Activated naive CD4-positive, alpha-beta T cell treated with anti-CD3 and anti-CD28 coated beads, Interleukin-2, amount 50 U/mL, for 16 hours (primary cell): ENCODE measurements at places on chromosomes 2 and 18.

- DNase-seq, result no peak
These were observed 296.1 kb downstream of the EPHA4 start for GRCh38 chr2:221276033-221276432.

GRCh38 chr2:5230444-5230843, 461.7 kb upstream of the SOX11 start:
- no peak for DNase-seq

DNA sequence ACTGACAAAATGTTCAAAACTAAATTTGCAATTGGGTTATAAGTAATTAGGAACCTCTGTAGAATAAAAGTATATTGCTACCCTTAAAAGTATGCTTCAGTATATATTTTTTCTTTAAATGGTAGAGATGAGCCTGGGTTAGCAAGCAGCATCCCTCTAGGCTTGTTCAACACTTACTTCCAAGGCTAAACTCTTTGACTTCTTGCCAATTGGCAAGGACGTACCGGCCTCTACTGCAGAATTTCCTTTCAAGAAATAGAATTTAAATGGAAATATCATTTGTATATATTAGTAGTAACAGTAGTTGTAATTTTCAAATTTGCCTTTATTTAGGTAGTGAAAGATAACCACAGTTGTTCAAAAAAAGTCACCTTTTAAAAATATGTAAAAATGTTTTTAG, 105.1 kb upstream of the SLC38A11 start:
- DNase-seq, result no peak

DNA sequence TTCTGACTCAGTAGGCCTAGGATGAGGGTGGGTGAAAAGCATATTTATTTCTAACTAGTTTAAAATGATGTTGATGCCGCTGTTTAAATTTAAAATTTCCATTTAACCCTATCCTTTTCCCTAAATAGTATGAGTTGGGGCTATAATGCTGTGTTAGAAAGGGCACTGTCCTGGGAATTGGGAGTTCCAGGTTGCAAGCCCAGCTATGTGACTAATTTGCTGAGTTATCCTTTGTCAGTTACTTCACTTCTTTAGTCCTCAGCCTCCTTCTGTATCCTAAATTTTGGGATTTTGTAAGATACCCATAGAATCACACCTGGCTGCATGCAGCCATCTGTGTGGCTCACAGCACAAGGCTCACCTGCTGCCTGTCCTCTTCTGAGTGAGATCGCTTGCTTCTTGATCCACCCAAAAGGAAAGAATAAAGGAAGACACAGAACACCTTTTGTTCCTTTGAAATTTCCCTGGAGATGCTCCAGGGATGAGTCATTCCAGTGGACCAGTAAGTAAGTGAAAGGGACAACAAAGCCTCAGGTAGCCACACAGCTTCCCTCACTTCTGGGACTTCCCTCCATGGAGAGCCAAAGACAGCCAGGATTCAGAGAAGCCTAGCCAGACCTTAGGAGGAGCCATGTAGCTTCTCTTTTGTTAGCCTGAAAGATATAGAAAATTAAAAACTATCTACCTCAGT, 97.2 kb downstream of the DTNA start:
- DNase-seq, result no peak

DNA sequence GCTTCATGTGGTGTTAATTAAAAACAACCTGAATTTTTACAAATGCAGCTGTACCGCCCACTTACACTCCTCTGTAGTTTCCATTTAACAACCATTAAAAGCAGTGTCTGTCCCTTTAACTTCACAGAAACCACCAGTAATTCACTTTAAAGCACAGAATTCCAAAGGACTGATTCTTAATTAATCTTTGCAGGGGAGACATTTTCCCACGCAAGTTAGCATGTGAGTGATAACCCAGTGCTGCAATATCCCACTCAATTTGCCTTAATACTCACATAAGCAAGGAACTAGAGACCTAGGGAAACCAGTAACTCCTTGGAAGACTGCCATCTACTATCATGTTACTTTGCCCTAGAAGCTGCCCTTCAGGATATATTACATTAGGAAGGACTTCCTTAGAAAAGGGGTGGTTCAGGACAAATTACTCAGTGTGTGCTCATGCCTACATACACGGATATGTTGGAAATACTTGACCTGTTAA, 102.3 kb downstream of the OSR1 start:
- DNase-seq, result no peak

GRCh38 chr2:134479696-134480330, 225.9 kb downstream of the MGAT5 start:
- DNase-seq, result no peak

DNA sequence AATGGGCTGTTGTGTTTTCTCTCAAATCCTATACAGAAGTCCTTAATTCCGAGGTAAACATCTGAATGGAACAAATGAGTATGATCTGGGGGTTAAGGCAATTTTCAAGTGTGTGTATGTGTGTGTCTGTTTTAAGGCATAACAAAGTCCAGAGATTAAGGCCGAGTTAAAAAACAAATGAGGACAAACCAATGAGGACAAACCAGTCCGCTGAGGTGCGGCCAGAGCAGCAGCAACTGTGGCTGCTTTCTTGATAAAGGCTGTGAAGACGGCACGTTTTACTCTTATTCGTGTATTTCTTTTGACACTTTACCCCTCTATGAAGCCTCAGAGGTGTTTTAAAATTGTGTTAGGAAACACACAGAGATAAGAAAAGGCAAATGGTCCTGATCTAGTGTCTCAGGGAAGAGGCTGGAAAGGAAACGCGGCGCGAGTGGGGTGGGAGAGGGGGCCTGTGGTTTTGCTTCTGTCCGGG, 495 bp upstream of the GULP1 start:
- DNase-seq, result no peak

DNA sequence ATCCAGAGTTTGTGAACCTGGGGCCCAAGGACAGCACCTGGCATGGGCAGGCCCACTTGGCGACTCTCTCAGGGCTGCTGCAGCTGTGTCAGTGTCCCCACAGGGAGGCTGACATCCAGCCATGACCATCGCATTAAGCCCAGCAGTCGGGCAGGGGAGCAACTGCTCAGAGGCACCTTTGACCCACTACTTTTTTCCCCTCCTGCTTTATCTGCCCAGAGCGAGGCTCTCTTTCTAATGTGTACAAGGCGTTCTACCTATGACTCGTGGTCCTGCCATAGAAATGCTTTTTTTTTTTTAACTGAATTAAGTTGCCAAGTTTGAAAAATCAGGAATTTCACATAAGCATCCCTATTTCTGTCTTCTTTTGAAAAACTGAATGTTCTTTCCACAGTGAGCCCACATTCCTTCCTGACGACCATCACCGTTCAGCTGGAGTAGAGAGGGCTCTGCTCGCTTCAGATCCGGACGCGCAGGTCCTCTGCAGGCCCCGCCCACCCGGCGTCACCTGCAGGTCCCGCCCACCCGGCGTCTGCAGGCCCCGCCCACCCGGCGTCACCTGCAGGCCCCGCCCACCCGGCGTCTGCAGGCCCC, 403 bp upstream of the CLUL1 start:
- no peak for DNase-seq

DNA sequence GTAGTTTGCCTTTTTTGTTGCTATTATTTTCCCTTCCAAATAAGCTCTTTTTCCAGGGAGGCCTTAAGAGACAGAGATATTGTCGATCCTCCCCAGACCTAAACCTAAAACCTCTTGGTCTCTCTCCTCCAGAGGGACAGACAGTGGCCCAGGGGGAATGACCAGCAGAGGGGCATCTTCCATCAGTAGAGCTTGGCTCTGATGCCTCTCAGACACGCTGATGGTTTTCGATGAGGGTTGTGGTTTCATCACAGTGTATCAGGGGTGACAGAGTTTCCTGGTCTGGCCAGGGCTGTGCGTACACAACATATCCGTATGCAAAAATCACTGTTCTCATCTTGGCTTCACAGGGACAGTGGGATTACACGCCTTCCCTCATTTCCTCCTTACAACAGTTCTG, 68.6 kb downstream of the GATA6 start:
- no peak for DNase-seq

GRCh38 chr2:216012133-216012829, 1.1 kb downstream of the MREG start:
- no peak for DNase-seq

- no peak for DNase-seq
These were observed 2.8 kb downstream of the NOL4 start for GRCh38 chr18:34221971-34222306.

DNA sequence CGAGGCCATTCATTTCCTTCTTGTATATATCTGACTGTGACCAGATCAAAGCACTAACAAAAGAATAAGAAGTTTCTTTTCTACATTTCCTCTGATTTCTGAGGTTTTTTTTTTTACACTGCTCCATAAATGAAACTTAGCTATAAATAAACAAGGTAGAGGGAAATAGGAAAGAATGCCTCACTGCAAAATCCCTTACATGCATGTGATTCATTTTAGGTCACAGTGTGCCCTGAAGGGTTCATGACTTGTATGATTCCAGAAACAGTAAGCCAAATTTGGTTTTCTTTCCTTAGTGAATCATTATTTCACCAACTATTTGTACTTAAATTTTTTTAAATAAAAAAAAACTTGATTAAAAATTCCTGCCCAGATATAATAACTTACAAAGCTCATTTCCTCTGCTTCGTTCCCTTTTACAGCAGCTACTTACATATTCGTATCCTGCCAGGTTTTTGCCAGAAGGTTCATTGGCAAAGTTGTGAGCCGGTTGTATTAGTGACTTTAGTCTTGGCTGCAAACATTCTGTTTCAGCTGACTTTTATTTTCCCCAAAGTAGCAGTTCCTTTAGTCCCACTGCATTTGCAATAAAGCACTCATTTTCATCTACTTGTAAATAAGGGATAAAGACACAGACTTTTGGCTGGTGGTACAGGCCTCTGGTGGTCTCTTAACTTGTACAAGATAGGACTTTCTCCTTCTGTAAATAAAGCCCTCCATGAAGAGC, 58.6 kb downstream of the LRP2 start:
- DNase-seq, result no peak

DNA sequence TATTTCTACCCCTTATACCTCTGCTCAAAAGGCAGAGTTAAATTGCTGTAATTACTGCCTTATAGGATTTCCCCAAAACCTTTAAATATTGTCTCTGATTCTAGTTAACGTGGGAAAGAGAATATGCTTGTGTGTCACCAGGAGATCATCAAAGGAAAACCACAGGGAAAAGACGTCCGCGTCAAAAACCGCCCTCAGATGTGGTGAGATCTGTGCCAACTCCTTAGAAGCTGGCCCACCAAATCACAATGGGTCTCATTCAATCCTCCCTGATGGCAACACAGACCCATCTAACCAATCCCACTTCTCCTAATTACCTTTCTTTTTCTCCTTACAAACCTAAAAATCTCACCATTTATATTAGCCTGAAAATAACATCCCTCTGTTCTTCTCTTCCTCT, 25.4 kb downstream of the VPS54 start:
- DNase-seq, result no peak

- no peak for DNase-seq
These were observed 90.9 kb downstream of the LYPD6B start for GRCh38 chr2:149129433-149129832.

GRCh38 chr2:24209389-24210105, 34.7 kb downstream of the FAM228A start:
- no peak for DNase-seq

GRCh38 chr2:137842430-137842829, 121.8 kb upstream of the HNMT start:
- no peak for DNase-seq

DNA sequence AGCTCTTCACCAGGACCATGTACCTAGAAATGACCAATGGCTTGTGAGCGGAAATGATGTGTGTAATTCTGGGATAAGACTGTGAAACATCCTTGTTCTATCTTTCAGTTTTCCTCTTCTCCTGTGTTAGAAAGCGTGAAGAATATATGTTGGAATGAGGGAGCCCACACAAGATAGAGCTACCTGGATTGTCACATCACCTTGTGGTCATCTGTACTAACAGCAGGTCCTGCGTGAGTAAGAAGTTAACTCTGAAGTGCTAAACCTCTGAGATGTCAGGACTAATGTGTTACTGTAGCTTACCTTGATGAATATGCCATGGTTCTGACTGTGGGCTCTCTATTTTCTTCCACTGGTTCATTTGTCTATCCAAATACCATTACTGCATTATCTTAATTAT, 75.6 kb downstream of the FASTKD2 start:
- no peak for DNase-seq

- no peak for DNase-seq
These were observed 391.2 kb upstream of the POU3F3 start for GRCh38 chr2:104462731-104463130.

DNA sequence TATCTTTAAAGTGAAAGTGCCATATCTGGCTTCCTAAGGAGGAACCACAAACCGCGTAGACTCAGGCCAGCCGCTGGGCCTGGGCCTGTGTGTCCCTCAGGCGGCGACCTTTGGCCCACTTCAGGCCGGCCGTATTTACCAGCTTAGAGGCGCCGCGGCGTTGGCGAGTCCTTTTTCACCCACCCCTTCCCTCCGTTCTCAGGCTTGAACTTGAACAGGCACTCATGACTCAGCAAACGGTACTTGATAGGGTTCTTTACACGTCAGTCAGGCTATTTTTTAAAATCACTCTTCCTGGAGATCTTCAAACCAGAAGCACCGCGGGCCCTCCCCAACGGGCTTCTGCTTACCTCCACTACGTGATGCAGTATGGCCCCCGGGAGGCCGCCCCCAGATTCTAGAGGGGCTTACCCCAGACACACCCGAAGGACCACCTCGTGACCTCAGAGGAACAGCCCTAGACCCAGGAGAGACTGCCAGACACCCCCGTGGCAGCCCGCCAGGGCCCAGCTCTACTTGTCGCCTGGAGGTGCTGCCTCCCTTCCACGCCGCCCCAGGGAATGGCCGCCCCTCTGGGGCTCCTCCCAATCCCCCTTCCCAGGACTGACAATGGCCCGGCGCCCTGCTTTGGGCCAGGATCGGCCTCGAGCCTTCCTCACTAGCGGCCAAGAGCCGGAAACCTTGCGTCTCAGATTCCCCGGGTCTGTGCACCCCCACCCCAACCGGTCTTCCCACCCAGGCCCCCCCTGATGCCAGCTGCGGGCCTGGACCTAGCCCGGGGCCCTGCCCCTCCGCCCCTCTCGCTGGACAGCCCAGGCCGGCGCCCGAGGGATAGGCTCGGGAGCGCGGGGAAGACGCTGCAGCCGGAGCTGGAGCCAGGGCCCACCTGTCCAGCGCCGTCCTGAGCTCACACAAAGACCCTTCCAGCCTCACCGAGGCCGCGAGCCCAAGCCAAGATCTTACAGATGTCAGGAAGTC, 33.8 kb upstream of the IMPA2 start:
- DNase-seq, result peak; percentile 60

- DNase-seq, result no peak
These were observed 75.7 kb upstream of the CDCA7 start for GRCh38 chr2:173278794-173279526.

- no peak for DNase-seq
These were observed 41.5 kb downstream of the YPEL5 start for GRCh38 chr2:30188292-30188691.

DNA sequence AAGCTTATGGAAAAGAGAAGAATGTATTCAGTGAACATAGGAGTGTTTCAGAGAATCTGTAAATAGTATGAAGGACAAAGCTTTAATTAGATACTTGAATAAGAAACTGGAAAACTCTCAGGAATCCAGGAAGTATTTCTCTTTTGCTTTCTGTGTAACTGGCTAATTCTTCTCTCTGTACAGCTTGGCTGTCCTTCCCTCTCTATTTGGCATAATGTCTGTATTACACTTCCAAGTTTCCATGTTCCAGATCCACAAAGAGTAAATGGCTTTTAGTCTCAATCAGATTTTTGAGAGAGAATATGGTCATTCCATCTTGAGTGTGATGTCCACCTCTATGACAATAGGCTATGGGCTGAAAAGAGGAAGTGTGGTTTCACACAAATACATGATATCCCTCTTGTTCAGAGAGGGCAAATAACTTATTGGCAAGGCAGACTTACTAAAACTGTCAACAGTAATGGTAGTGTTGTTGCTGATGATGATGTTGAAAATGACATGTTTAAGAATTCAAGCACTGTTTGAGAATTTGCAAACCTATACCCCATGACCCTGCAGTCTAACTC, 129.2 kb upstream of the ERBB4 start:
- no peak for DNase-seq
